ENCODE measurements at places on chromosomes 2 and 18.

DNA sequence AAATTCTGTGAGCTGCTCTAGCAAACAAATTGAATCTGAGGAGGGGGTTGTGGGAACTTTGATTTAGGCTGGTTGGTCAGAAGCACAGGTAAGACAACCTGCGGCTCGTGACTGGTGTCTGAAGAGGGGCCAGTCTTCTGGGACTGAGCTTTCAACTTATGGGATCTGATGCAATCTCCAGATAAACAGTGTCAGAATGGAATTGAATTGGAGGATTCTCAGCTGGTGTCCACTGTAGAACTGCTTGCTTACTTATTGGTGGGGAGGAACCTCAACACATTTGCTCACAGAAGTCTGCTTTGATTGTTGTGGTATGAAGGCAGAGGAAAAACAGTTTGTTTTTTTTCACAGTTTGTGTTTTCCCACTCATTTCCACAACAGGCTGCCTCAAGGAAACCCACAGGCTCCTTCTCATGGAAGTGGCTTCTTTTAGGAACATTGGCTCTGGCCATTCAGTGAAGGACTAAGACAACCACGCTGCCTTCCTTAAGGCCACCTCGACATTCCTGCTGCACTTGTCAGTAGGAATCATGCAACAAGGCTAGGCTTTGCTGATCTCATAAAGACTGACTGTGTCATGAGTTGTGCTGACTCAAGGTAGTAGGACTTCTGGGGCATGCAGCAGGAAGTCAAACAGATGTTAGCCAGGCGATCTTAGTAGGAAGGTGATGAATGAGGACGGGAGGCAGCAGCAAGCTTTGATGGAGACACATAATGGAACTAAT, 104.7 kb downstream of the TSN start:
- DNase-seq = no peak

- peak; percentile 44 for DNase-seq
Observed at GRCh38 chr2:200317975-200318374, 11.5 kb downstream of the SPATS2L start.

- no peak for DNase-seq
Observed at GRCh38 chr2:9416962-9417316, 6.4 kb downstream of the ITGB1BP1 start.

- DNase-seq = no peak
Observed at GRCh38 chr18:59484561-59485328, 125.7 kb upstream of the LMAN1 start.

- no peak for DNase-seq
Observed at GRCh38 chr2:66948234-66948633, 448.9 kb upstream of the ETAA1 start.

DNA sequence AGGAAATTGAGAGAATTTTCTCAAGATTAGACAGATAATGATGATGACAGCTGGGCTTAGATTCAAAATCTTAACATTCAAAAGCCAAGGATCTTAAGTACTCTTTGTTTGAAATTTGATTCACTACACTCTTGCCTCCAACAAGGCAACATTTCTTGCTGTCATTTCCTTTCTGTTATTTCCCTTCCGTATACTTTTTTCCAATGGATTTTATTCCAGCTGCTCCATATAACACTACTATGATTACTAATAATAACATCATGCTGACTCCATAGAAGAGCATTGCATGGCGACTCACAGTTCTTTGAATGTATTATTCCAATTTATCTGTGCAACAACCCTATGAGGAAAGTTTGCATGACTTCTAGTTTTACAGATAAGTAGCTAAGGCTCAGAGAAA, 33.9 kb upstream of the CCDC102B start:
- no peak for DNase-seq

DNA sequence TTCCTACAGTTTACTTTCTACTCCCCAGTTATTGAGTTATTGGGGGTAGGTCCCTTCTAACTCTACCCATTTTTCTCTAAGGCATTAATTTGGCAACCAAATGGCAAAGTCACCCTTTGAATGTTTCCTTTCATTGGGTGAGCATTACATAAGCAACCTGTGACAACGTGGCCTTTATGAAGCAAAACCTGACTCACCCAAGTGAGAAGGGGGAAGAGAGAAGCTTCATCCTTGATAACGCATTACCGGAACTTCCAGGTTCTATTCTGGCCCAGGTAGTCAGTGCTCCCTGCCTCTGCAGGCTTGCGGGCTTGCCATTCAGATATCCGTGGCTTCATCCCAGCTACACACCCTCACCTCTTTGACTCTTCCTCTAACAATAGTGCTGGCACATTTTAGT, 39.1 kb upstream of the FAM124B start:
- no peak for DNase-seq

GRCh38 chr18:55473058-55473457, 114.9 kb downstream of the TCF4 start:
- DNase-seq = no peak

GRCh38 chr2:64220265-64220664, 76.0 kb upstream of the PELI1 start:
- no peak for DNase-seq

- no peak for DNase-seq
Observed at GRCh38 chr2:236293241-236293810, 29.1 kb upstream of the ASB18 start.

DNA sequence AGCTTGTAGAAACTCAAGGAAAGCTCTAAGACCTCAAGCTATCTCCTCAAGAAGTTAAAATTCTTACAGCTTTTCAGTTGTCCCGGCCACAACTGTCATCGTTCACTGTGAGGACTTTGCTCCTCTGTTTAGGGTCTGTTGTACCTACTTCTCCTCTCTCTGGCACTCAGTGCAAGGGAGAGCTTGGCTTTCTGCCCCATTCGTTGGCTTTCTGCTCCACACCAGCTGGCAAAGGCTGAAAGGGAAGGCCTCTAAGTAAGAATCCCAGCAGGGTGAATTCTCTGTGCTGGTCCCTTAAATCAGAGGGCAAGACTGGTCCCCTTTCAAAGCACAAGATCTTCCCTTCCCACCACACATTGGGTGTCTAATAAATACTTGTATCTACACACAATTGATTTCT, 17.3 kb downstream of the ZBTB7C start:
- DNase-seq = no peak

DNA sequence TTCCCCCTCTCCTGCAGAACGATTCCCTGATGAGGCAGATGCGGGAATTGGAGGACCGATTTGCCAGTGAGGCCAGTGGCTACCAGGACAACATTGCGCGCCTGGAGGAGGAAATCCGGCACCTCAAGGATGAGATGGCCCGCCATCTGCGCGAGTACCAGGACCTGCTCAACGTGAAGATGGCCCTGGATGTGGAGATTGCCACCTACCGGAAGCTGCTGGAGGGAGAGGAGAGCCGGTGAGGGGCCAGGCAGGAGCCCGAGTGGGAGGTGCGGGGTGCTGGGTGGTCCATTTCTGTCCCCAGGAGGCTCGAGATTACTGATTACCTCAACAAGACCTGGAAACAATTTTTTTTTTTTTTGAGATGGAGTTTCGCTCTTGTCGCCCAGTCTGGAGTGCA, 3.1 kb downstream of the DES start:
- no peak for DNase-seq

DNA sequence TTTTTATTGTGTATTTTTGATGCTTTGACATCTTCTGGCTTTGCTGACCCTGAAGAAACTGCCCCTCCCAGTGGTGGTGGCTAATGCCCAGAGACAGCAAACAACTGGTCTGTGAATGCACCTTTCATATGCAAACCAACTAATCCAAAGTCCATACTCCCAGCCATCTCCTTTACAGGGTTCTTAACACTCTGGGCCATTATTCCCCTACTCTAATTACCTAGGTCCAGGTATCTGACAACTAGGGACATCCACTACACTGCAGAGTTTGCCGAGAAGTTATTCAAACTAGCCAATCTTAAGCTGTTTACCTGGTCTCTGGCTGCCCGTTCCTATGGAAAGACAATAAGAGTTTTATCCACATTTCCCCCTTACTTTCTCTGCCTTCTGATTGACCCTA, 73.6 kb downstream of the FSHR start:
- DNase-seq = peak; percentile 2

DNA sequence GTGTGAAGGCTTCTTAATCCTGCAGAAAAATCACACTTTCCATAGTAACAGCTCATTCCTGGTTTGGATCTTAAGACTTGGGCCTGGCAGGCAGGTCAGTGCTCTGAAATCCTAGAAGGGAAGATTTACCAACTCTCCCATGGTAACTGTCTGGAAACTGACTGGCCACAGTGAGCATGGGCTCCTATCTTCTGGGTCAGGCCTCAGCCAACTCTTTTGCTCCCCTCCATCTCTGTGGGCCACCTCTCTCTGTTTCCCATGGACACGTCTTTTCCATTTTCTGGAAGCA, 86.7 kb downstream of the ACAA2 start:
- DNase-seq = no peak

DNA sequence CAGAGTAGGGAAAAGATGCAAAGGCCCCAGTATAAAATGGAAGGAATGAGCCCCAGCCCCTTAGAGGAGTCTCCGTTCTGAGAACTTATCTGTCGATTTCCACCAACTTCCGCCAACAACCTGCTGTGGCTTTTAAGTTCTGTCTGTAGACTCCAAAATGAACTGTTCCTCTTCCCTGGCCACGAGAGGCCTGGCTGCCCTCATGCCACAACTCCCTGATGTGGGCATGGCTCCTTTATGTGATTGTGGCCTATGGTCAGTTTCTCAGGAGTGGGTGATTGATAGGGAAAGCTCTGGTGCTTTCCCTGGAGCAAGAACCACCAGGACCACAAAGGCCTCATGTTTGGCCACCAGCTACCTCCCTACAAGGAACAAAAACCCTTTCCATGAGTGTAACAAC, 18.8 kb upstream of the CD207 start:
- no peak for DNase-seq

DNA sequence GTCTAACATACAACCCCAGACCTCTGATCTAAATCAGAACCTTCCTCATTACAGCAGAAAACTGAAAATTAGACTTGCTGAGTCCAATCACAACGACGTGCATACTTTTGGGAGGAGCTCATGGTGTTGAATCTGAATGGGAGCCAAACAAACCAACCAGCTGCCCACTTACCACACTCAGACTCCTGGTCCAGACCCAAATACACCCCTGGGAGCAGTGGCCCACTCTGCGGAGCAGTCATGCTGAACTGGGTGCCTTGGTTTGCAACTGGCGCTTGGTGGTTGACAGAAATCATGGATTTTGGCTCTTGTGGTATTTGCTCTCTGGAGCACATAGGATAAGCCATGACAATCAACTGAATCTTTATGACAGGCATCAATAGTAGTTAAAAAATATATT, 253.6 kb upstream of the TNP1 start:
- DNase-seq = no peak

DNA sequence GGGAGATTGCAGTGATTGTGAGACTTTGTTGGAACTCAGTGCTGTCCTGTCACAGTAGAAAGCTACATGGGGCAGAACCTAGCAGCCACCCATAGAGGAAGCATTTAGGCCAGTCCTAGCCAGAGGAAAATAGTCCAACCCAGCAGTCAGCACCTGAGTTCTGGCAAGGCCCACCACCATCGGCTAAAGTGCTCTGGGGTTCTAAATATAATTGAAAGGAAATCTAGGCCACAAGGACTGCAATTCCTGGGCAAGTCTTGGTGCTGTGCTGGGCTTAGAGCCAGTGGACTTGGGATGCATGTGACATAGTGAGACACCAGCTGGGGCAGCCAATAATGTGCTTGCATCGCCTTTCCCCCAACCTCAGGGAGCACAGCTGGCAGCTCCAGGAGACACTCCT, 28.9 kb upstream of the ACTR2 start:
- DNase-seq = no peak

DNA sequence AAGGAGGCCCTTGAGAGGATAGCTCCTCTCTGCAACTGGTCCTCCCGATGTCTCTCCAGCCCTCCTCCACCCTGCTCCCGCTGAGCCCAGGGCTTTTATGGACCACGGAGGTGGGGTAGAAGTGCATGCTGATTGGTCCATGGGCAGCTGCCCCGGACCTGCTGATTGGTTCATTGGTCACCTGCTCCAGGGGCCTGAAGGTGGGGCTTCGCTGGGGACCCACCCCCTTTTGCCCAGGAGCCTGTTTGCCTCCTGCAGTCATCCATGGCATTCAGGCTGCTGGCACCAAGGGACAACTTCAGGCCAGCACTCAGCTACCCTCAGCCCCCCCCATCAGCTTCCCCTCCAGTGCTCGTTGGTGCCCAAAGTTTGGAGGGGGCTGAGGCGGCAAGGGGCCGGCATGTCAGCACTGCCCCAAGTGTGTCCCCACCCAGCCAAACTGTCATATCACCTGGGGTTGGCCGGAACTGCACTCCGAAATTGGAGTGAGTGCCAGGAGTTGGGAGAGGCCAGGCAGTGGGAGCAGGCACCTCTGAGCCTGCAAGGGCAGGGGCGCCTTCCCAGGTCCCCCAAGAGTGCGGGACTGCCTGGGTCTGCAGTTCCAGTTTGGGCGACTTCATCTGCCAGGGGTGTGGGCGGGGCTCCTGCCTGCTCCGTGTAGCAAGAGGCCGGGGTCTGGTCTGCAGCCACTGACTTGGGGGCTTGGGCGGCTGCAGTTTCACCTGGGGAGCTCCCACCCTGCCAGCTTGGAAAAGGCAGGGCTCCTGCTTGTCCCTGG, 288.9 kb downstream of the RDH14 start:
- no peak for DNase-seq

DNA sequence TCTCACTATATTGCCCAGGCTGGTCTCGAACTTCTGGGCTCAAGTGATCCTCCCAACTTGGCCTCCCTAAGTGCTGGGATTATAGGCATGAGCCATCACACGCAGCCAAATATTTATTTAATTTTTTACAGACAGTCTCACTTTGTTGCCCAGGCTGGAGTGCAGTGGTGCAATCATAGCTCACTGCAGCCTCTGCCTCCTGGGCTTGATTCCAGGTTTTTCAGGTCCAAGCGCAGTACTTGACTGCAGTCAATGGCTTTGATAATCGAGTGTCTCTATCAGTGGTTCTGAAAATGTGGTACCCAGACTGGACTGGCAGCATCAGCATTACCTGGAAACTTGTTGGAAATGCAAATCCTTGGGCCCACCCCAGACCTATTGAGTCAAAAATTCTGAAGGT, 63.1 kb downstream of the PLB1 start:
- no peak for DNase-seq

- peak; percentile 63 for DNase-seq
Observed at GRCh38 chr2:36459725-36460137, 104.2 kb downstream of the CRIM1 start.

- DNase-seq = no peak
Observed at GRCh38 chr2:237322564-237322963, 91.4 kb downstream of the COL6A3 start.

- DNase-seq = no peak
Observed at GRCh38 chr2:26811261-26811660, 25.4 kb downstream of the CENPA start.

GRCh38 chr2:960061-960736, 9.6 kb downstream of the SNTG2 start:
- peak; percentile 20 for DNase-seq

DNA sequence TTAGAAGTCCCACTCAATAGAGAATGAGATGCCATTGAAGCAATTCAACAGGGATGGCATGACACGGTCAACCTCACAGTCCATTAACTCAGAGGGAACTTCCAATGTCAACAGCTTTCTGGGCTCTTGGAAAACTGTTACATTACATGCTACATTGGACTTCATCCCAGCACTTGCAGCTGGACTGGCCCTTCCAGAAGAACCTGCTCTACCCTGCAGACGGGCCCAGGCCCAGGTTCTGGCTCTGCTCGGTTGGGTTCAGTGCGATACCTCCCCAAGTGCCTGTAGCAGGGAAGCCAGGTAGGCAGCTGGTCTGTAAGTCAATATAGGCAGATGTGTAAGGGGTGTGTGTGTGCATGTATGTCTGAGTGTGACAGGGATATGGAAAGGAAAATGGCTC, 12.9 kb downstream of the LAMA1 start:
- DNase-seq = no peak

Measured in NCI-H526 treated with DMSO at 0.1 percent for 48 hours (cell line).